ENCODE measurements at places on chromosomes 13 and 19.
A peak's percentile ranks its signal among the peaks of the same experiment; 100 is the strongest.

GRCh38 chr13:113137691-113138298, 15.2 kb downstream of the F10 start:
- no peak for DNase-seq

DNA sequence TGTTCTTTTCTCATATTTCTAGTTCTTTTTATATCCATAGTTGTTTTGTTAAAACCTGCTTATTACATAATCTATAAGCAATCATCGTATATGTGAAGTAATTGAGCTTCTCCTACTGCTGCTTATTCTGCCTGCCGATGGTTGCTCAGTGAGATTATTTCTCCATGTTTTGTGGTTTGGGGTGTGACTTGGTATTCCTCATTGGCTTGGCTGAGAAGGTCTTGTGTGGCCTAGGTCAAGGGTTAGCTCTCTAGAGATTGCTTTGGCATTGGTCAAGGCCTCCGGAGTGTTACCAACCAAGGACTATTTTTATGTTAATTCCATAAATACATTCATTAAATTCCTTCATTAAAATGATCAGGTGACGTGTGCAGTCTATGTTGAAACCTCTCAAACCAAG, 302.8 kb downstream of the MYO16 start:
- no peak for DNase-seq

DNA sequence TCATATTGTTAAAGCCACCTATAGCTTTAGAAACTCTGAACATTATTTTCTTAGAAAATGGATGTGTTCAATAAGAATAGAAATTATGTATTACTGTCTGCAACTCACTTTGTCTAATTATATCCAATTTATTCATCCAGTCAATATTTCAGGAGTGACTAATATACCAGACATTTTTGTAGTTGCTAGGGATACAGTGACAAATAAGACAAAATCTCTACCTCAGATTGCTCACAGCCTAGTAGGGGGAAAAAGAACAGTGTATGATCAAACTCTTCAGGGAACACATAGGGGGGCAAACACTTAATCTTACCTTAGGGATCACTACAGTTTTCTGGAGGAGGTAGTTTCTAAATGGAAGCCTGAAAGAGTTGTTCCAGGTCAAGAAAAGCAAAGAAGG, 8.6 kb downstream of the BRCA2 start:
- DNase-seq: peak; percentile 63

GRCh38 chr19:2814426-2814825, 5.2 kb upstream of the ZNF554 start:
- no peak for DNase-seq

- no peak for DNase-seq
These were observed 218.0 kb downstream of the RGCC start for GRCh38 chr13:41675306-41675705.

DNA sequence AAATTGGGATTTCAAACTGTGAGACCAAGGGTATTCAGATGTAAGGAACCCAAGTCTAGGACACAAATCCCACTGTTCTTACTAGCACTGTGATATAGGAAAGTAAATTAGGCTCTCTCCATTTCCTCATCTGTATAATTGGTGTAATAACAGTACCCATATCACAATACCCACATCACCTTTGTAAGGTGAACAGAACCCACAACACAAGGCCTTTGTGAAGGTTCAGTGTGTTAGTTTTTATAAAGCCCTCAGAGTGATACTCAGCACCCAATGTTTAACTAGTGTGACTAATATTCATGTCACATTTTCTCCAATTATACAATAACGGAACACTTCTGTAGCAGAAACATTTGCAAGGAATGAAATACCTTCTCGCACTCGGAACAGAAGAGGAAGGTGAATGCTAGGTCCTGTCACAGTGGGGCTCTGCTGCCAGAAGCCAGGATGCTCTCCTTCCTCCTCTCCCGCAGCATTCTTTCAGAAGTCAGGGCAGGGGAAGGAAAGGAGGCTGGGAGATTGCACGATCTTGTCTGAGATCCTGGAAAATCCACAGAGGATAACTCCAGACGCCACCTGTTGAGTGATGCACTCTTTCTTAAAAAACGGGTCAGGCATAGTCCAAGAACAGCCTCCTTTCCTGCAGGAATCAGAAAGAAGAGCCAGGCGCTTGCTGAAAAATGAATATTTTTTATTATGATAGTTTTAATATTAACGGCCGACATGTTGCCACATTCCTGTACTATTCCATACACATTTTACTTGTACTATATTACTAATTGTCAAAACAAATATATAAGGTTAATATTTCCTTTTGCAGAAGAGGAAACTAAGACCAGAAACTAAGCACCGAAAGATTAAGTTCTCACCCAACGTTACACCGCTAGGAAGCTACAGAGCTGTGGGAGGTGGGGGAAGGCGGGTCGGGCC, 762 bp downstream of the ZNF45 start:
- DNase-seq: peak; percentile 1

DNA sequence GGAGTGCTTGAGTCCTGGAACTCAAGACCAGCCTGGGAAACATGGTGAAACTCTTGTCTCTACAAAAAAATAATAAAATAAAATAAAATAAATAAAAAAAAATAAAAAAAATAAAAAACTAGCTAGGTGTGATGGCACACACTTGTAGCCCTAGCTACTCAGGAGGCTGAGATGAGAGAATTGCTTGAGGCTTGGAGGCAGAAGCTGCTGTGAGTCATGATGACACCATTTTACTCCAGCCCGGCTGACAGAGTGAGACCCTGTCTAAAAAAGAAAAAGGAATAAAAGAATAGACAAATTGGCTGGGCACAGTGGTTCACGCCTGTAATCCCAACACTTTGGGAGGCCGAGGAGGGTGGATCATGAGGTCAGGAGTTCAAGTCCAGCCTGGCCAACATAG, 1168.9 kb downstream of the SLITRK5 start:
- DNase-seq: peak; percentile 29

DNA sequence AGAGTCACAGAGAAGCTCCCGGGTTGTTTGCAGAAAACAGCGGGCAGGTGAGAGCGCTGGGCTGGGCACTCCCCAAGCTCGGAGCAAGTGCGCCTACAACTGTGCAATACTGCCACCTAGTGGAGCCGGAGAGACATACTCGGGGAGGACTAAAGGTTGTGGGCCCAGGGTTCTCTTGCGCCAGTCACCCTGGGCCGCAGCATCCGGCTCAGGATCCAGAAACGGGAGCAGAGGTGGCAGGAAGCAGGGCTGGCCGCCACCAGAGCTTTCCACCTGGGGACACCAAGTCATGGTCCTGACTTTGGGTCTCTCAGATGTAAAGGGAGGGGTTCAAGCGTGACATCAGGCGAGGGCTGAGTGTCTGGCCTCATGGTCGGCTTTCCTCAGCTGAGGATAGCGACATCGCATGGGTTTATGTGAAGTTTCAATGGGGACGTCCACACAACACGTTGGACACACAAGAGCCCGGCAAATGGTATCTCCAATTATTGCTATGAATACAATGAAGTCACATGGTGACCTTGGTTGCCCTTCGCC, 11.2 kb upstream of the KLK4 start:
- DNase-seq: peak; percentile 62

- peak; percentile 11 for DNase-seq
These were observed 44.9 kb downstream of the SERTM1 start for GRCh38 chr13:36718686-36719085.

DNA sequence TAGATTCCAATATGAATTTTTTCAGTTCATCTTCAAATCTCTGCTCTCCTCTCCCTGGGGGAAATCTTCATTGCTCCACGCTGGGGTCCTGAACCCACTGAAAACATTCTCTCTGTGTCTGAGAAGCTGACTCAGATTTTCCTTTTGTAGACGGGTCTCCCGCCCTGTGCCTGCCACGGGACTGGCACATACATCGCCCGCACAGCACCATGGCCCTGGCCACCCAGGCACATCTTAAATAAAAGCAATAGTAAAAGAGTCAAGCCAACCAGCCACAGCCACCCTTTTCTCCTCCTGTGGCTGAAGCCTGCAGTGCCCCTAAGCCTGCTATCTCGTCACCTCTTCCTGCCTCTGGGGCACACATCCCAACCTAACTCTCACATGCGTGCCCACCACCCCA, 301.2 kb downstream of the ZNF536 start:
- no peak for DNase-seq

- no peak for DNase-seq
These were observed 2.6 kb upstream of the DENND1C start for GRCh38 chr19:6484230-6484629.

DNA sequence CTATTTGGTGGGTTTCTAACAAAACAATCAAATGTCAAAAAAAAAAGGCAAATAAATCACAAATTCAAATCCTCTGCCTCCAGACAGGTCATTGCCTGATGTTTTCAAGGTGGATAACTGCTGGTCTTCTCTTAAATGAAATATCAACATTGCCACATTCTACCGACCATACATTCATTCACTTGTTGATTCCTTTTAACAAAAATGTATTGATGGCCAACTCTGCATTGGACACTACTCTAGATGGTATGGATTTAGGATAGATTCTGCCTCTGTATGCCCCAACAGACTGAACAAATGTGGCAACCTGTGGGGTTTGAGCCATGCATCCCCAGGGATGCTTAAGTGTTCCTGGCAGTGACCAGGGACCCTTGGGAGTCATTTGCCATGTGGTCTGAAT, 87.6 kb upstream of the STK24 start:
- DNase-seq: no peak

GRCh38 chr13:40221460-40222201, 444.8 kb downstream of the FOXO1 start:
- peak; percentile 3 for DNase-seq

GRCh38 chr13:38376546-38376945, 26.9 kb downstream of the UFM1 start:
- no peak for DNase-seq

- DNase-seq: peak; percentile 87
These were observed 32.8 kb downstream of the ATP11A start for GRCh38 chr13:112722433-112723263.

GRCh38 chr19:40718774-40719391, 2.0 kb downstream of the ITPKC start:
- DNase-seq: peak; percentile 38

GRCh38 chr13:96109125-96109524, 19.2 kb downstream of the HS6ST3 start:
- DNase-seq: peak; percentile 59

GRCh38 chr19:36572593-36573019, 486 bp downstream of the ZNF529 start:
- DNase-seq: no peak

DNA sequence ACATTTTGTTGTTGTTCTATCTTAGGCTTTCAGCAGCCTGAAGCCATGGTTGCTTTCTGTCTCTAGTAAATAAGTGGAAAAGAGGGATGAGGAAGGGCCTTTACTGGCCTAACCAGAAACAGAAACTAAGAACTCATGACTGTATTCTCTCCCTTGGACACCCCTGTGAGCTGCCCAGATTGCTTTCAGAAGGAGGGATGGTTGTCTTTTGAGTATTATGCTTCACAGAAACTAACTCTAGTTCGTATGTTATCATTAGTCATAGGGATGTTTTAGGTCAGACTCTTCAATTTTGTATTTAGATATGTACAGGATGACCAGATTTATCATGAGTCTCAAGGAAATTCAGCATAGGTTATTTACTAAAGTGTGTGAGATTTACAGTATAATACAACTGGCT, 17.5 kb downstream of the BORA start:
- no peak for DNase-seq
